NCI-H146 (cell line): ENCODE measurements at places on chromosomes 7 and 10.

GRCh38 chr10:4767033-4767814, 58.8 kb upstream of the AKR1E2 start:
- no peak for DNase-seq

GRCh38 chr7:36158321-36158605, 5.2 kb downstream of the EEPD1 start:
- DNase-seq = no peak

- DNase-seq = peak; percentile 85
Measured at GRCh38 chr7:44977959-44978335, 868 bp downstream of the MYO1G start.

DNA sequence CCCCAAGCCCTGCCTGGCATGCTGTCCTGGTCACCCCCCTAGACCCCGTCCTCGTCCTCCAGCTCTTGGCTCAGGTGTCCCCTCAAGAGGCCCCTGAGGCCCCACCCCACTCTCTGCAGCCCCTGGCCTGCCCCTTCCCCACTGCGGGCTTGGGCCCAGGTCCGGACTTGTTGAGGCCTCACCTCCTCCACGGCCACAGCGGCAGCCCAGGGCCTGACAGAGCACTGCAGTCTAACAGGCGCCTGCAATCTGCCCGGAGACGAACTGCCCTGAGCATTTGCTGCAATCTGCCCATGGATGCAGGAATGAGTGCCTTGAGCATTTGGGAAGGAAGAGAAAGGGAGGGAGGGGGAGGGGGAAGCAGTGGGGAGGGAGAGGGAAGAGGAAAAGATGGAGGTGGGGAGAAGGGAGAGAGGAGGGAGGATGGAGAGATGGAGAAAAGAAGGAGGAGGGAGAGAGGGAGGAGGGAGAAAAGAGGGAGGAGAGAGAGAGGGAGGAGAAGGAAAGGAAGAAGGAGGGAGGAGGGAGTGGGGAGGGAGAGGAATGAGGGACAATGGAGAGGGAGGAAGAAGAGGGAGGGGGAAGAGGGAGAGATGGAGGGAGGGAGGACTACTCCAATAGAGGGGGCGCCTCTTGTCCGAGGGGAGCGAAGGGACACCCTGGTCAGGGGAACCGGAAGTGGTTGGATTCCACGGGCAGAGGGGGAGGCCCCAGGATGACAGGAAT, 73.9 kb downstream of the PDGFA start:
- no peak for DNase-seq

- no peak for DNase-seq
Measured at GRCh38 chr7:10727636-10728035, 246.0 kb upstream of the PHF14 start.

GRCh38 chr7:148385009-148385682, 205.4 kb upstream of the C7orf33 start:
- DNase-seq = no peak

DNA sequence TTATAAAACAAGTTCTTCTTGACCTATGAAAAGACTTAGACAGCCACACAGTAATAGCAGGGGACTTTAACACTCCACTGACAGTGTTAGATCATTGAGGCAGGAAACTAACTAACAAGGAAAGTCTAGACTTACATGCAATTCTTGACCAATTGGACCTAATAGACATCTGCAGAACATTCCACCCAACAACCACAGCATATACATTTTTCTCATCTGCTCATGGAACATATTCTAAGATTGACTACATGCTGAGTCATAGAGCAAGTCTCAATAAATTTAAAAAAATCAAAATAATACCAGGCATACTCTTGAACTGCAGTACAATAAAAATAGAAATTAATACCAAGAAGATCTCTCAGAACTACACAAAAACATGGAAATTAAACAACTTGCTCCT, 219.5 kb upstream of the HPS1 start:
- DNase-seq = no peak

DNA sequence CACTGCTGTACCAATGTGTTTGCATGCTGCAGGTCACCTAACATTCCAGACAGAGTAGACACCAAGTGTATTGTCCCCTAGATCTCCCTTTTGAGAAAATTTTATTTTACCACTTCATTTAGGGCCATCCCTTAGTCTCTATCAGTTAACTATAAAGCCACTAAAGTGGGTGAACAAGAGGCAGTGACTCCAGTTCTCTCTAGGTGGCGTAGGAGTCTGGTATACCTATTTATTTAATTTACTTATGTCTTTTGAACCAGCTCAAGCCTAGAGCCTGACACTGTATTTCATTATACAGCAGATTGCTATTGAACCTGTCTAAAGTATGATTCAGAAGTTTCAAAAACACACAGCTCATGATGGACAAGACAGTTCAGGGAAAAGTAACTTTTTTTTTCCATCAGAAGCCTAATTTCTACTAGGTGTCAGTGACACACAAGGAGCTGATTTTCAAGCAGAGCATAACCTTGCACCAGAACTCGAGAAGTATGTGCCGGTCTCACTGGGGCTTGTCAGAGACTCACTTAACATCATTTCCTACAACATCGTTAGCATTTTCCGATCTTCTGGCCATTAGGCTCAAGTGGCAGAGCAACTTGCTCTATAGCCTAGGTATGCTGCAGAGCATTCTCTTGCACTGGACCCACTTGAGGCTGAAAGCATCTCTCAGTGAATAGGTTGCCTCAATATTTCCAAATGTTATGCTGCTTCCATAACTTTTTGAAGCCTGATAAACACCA, 175.4 kb downstream of the CDC14C start:
- DNase-seq = no peak

- DNase-seq = peak; percentile 48
Measured at GRCh38 chr10:97676770-97677581, 10.1 kb downstream of the AVPI1 start.

GRCh38 chr10:73650537-73651331, 5.1 kb downstream of the SYNPO2L start:
- DNase-seq = no peak

- DNase-seq = no peak
Measured at GRCh38 chr7:121012919-121013318, 24.4 kb downstream of the CPED1 start.

GRCh38 chr7:45653209-45653907, 79.2 kb downstream of the ADCY1 start:
- DNase-seq = no peak

DNA sequence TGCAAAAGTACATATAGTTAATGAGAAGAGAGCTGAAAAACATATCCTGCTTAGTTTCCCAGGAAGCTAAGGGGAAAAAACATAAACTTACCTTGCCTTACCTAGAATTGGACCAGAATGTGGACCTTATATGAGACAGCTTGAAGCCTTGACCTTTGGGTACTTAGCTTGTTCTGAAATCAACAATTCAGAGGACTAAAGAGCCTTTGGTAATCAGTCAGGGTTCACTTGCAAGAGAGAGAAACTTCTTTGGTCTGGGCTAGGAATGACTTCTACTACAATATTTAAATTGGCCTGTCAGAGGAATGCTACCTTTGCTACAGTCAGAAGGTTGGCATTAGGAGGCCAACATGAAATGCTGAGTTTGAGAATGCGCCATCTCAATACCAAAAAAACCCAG, 24.9 kb downstream of the SAMD8 start:
- no peak for DNase-seq

- peak; percentile 10 for DNase-seq
Measured at GRCh38 chr10:14573666-14574261, 200.9 kb downstream of the FAM107B start.

GRCh38 chr10:90352288-90352687, 505.6 kb downstream of the HTR7 start:
- no peak for DNase-seq

DNA sequence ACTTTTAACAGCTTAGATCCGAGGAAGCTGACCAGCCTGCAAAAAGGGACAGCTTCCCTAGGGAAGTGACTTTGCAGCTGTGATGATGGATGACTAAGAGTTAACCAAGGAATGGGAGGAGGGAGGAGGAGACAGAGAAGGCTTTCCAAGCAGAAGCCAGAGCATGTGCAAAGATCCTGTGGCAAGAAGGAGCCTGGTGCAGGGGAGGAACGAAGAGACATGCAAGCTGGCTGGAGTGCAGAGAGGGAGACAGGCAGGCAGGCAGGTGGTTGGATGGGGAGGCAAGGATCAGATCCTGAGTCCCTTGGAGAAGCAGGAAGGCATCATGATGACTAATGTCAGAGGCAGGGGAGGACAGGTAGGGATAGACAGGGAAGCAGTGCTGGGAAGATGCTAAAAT, 148.8 kb downstream of the PFKFB3 start:
- DNase-seq = no peak

DNA sequence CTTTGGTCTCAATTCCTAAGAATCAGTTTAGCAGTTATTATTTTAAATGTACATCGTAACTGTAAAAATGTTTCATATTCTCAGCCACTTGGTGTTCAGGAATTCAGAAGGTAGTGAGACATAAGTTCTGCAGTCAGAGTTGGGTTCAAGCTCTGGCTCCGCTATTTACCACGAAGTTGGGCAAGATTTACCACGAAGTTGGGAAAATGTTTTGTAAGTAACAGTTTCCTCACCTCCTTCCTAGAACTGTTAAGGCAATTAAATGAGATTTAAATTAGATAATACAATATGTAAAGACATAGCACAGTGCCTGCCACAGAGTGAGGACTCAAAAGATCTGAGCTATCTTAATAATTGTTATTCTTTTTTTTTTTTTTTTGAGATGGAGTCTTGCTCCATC, 16.3 kb upstream of the ABLIM1 start:
- no peak for DNase-seq

DNA sequence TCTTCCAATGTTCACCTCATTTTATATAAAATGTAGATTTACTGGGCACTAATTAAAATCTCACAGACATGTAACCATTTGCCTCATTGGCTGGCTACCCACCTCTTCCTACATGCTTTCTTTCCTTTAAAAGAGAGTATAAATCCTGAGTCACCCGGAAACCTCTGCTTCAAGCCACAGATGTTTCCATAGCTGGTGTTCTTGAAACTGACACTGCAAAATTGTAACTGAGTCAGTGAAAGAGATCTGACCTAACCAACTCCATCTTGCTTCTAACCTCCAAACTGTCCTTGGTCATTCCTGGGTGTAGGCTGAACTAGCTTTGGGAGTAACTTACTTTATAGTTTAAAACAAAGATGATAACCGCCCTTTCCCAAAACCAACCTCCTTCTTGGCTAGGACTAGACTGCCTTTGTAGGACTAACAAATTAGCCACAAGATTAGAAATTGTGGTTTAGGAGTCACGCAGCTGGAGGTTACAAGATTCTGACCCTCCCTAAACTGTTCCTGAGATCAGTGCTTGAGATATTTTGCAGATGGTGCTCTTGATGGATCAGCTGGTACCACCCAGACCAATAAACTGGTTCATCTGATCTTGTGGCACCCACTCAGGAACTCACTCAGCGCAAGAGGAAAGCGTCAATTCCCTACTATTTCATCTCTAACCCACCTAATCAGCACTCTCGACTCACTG, 33.5 kb downstream of the SVOPL start:
- no peak for DNase-seq

DNA sequence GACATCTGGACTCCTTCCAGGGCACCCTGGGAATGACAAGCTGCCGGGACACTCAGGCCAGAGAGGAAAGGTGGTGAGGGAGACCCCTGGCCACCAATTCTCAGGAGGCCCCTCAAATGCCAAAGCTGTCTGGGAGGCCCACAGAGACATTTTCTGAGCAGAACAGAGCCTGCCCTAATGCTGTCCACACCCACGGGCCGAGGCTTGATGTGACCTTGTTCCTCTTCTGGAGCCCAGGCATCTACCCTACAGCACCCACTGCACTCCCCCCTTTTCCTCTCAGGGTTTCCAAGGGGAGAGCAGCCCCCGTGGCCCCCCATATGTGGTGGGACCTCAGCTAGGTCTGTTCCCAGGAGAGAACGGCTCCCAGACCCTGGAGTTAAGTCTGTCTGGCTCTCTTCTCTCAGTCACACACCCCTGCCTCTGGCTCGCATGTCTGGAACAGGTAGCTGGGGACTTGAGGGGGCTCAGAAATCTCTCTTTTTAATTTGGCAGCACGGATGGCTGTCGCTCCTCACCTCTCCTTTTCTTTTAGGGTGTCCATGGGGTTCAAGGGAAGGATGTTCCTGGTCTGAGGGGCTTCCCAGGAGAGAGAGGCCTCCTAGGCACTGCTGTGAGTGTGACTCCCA, 16.8 kb upstream of the VOPP1 start:
- DNase-seq = no peak

DNA sequence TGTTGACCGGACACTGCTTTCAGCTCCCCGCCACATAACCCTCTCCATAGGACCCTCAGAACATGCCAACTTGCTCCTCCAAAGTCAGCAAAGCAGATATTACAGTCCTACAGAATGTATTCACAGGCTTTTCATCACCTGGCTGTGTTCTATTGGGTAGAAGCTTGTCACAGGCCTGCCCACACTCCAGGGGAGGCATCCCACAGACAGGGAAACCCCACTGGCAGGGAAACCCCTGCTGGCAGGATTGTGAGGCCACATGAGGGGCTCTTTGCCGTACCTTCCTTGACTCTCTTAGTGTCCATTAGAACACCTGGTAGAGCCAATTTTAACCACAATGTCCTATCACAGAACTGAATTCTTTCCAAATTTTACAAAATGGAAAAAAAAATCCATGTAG, 344.2 kb upstream of the MGMT start:
- DNase-seq = no peak

- no peak for DNase-seq
Measured at GRCh38 chr7:116021237-116021636, 9.3 kb downstream of the TFEC start.

DNA sequence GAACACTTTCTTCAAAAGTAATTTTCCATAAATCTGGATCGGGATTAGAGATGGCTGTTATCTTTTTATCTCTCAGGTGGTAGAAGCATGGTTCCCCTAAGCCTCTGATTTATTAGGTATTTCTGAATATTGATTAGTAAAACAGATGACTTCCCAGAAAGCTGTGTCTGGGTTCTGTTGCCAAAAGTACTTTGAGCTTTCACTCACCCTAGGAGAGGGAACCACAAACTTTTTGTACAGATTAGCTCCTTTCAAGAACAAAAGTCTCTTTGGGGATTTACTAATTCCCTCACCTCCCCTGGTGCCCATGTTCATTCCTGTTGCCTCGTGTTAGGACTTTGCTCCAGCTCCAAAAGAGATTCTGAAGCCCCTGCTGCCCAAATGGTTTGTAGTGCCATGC, 46.7 kb upstream of the STRIP2 start:
- DNase-seq = no peak

DNA sequence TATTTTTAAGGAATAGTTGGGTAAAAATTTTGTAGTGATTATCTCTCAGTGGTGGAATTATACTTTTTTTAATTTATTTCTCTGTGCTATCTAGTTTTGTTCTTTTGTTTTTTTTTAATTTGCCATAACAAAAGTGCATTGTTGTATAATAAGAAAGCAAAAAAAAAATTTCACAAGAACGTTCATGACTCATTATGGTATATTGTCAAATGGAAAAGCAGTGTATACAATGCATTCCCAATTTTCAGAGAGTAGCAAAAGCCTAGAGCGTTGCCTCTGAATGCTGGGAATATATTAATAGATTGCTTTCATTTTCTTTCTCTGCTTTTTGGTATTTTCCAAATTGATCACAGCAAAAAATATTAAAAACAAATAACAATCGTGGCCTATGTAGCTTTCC, 46.3 kb upstream of the GPAM start:
- no peak for DNase-seq

GRCh38 chr7:133550145-133550544, 297.3 kb downstream of the EXOC4 start:
- DNase-seq = no peak

GRCh38 chr7:65265933-65266519, 107.6 kb upstream of the ZNF92 start:
- no peak for DNase-seq
